ENCODE measurements at places on chromosomes 16 and 17.

GRCh38 chr17:80751946-80752581, 207.4 kb downstream of the RPTOR start:
- no peak for DNase-seq

DNA sequence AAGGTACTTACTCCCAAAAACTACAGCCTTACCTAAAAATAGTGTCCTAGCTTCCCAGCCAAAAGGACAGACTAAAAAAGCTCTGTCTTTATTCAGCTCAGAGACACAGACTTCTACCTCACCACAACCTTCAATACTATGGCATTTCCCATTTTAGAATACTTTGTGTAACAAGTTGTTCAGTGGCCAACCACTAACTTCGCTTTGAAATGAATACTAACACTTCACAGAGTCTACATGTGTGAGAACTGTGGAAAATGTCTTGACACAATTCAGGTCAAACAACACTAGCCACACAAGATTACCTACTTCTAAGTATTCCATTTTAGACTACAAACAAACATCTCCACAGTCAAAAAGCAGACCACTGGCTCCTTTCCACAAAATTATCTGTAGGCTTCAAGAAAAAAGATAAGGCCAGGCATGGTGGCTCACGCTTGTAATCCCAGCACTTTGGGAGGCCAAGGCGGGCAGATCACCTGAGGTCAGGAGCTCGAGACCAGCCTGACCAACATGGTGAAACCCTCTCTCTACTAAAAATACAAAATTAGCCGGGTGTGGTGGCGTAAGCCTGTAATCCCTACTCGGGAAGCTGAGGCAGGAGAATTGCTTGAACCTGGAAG, 3.2 kb downstream of the HELZ start:
- DNase-seq = no peak

DNA sequence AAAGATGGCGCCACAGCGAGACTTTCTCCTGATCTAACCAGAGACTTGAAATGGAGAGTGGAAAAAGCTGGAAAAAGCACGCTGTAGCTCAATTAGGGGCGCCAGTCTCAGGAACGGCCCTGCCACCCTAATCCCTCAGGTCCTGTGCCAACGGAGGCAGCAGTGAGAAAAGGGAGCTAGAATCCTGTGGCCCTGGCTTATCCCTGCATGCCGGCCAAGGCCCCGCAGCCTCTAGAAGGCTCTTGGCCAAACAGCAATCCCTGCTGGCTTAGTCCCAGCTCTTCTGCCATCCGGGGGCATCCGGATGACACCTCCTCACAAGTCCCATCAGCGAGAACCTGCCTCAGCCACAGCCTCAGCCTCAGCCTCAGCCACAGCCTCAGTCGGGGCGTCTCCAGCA, 69.8 kb downstream of the MRM3 start:
- DNase-seq = no peak

- no peak for DNase-seq
Observed at GRCh38 chr17:333626-334396, 18.8 kb downstream of the RPH3AL start.

DNA sequence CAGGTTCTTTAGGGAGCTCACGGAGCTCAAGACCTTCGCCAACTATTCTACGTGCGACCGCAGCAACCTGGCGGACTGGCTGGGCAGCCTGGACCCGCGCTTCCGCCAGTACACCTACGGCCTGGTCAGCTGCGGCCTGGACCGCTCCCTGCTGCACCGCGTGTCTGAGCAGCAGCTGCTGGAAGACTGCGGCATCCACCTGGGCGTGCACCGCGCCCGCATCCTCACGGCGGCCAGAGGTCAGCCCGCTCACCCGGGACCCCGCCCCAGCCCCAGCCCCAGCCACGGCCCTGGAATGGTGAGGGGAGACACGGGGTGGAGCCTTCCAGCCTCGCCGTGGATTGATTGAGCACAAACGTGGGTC, 13.5 kb downstream of the SARM1 start:
- DNase-seq = no peak

Measured in AML-193 (cell line).